ENCODE measurements at places on chromosomes 12 and 14.

- H3K27me3 ChIP-seq, result no peaks in the 10 kb centered on the region
- H3K36me3 ChIP-seq, result no peaks in the 10 kb centered on the region
- H3K27ac ChIP-seq, result no peak overlapping the region
- H3K4me3 ChIP-seq, result no peak overlapping the region
- DNase-seq, result no peak
Observed at GRCh38 chr12:40668099-40668529, 24.1 kb upstream of the CNTN1 start.

- no peak overlapping the region for H3K4me3 ChIP-seq
- no peak overlapping the region for H3K27ac ChIP-seq
- no peak for DNase-seq
- no peaks in the 10 kb centered on the region for H3K36me3 ChIP-seq
Observed at GRCh38 chr12:132218527-132218875, 74.2 kb downstream of the NOC4L start.

DNA sequence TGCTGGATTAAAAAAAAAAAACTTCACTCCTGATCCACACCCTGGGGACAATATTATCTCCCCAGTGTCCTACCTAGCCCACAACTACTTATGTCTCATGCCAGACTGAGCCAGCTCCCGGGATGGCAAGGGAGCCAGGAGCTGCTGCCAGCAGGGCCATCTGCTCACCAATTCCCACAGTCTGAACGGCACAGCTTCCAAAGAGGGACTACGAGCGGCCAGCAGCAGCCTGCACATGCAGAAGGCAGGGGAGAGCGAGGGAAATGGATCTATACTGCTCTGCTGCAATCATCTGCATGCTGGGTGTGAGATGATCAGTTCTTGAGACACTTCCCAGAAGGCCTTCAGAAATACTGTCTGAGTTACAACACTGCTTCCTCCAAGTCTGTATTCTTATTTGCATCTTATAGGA, 11.1 kb downstream of the SSH1 start:
- H3K27me3 ChIP-seq, result no peaks in the 10 kb centered on the region
- H3K27ac ChIP-seq, result no peak overlapping the region

DNA sequence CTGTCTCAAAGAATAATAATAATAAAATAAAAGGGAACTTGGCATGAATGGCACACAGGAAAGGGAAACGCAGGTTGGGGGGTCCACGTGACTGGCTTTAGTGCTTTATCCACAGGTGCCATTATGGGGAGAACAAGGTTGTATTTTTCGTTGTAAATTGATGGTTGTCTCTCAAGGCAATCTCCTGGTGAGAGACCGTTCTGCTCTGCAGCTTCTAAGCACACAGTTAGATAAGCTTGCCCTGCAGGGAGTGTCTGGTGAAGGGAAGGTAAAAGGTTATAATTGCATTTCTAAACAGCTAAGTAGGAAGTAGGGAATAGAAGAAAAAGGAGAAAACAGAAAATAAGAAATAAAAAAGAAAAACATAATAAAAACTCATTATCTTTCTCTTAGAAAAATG, 69.1 kb upstream of the CPSF6 start:
- DNase-seq, result no peak
- peaks cover 8% of the 10 kb centered on the region for H3K4me1 ChIP-seq
- H3K27ac ChIP-seq, result no peak overlapping the region
- no peaks in the 10 kb centered on the region for H3K36me3 ChIP-seq
- no peaks in the 10 kb centered on the region for H3K27me3 ChIP-seq

DNA sequence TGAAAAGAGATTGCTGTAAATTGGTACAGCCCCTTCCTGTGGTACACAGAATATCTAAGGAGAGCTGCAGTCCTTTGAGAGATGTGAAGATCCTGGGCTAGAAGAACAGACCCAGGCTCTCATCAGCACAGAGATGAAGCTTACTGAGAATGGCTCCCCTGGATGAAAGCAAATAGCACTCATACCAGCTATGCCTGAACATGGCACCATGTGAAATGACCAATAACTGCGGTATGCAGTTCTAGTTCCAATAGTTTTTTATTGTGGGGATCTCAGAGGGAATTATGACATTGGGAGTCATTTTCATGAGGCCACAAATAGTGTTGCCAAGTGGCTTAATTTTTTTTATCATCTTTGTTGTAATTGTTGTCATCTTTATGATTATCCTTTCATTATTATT, 15.4 kb upstream of the TRHDE start:
- no peak overlapping the region for H3K4me3 ChIP-seq
- no peaks in the 10 kb centered on the region for H3K4me1 ChIP-seq
- no peaks in the 10 kb centered on the region for H3K27me3 ChIP-seq
- no peaks in the 10 kb centered on the region for H3K36me3 ChIP-seq
- no peak for DNase-seq
- no peak overlapping the region for H3K27ac ChIP-seq

DNA sequence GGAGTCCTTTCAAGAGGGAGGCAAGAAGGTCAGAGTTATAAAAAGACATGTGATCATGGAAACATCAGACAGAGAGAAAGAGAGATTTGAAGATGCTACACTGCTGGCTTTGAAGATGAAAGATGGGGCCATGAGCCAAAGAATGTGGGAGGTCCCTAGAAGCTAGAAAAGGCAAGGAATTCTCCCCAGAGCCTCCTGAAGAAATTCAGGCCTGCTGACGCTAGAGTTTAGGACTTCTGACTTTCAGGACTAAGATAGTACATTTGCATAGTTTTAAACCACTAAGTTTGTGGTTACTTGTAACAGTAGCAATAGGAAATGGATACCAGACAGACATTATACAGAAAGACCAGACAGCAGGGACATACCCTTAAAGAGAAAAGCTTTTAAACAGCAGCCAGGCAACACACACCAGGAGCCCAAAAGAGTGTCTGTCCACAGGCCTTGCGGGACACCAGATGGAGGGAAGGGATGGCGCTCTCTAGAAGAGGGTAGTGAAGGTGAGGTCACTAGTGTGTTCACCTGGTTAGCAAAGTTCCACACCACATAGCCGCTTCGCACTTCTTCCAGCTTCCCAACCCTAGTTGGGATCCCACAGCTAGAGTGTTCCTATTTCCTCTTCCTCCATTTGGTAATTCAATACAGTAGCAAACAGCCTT, 29.7 kb upstream of the CEBPE start:
- no peak overlapping the region for H3K4me3 ChIP-seq
- H3K36me3 ChIP-seq, result no peaks in the 10 kb centered on the region
- no peaks in the 10 kb centered on the region for H3K27me3 ChIP-seq
- H3K4me1 ChIP-seq, result peaks cover 1% of the 10 kb centered on the region

DNA sequence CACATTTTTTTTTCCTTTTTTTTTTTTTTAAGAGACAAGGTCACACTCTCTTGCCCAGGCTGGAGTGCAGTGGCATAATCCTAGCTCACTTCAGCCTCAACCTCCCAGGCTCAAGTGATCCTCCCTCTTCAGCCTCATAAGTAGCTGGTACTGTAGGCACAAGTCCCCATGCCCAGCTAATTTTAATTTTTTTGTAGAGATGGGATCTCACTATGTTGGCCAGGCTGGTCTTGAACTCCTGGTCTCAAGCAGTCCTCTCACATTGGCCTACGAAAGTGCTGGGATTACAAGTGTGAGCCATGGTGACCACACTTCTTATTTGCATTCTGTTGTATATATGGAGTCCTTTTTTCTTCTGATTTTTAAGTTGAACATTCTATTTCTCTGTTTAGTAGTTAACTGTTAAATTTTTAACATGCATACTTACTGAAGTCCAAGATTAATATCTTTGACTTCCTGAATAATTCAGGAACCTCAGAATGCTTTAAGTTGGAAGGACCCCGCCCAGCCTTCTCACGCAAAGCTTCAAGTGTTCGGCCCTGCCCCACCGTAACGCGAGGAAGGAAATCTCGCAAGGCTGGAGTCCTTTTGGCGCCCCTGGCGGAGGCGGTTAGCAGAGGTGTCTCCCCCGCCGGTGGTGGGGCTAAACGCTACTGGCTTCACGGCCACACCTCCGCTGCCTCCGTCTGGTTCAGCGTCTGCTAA, 21.6 kb downstream of the SPATS2 start:
- H3K4me1 ChIP-seq, result no peaks in the 10 kb centered on the region
- H3K4me3 ChIP-seq, result no peak overlapping the region
- no peaks in the 10 kb centered on the region for H3K27me3 ChIP-seq
- H3K36me3 ChIP-seq, result peaks cover 4% of the 10 kb centered on the region

DNA sequence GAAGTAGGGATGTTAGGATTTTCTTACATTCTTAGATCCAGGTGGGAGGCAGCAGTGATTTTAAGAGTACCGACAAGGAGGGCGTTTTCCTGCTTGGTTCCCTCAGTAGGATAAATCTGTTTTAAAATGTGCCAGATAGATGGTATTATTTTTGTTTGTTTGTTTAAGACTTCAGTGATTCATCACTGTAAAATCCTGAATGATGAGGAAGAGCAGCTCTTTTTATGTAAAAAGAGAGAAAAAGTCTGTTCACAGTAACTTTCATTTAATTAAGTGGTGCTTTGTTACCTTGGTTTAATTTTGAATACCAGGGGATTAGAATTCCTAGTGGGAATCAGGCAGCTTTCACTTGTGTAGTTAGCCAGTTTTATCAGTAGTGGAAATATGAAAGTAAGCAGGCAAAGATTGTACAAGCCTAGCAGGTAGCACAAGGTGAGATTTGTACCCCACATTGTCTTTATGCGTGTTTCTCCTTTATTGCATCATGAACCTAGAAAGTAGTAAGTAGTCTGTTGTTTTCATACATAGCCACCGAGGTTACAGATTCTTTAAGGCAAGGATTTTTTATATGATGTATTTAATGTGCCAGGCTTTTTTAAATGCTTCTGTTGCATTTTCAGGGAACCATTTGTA, 349.6 kb downstream of the CCDC91 start:
- DNase-seq, result no peak
- H3K4me1 ChIP-seq, result no peaks in the 10 kb centered on the region

DNA sequence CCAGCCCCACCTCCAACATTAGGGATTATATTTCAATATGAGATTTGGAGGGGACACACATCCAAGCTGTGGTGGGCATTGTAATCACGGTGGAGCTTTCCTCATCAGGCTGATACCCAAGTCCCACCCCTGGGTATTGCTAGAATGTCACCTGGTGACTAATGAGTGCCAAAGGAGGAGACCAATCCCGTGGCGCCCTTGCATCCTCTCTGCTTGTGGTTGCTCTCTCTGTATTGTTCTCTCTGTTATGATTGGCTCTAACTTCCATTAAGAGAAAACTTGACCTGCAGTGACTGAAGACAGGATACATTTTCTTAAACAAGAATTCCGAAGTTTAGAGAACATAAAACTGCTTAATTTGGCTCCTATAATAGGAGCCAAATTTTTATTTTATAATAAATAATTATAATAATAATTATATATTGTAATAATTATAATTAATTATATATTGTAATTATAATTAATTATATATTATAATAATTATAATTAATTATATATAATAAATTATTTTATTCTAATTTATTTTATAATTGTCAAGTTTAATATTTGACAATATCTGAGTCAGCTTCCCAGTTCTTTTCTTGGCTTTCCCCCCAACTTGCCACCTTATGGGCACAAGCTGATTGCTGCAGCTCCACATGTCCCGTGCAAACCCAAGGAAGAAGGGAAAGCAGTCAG, 420.1 kb downstream of the DIO2 start:
- H3K27ac ChIP-seq, result no peak overlapping the region
- H3K4me1 ChIP-seq, result no peaks in the 10 kb centered on the region
- no peak for DNase-seq

All from neural crest cell (in vitro differentiated cells).